ENCODE measurements at places on chromosomes 1 and 21.

DNA sequence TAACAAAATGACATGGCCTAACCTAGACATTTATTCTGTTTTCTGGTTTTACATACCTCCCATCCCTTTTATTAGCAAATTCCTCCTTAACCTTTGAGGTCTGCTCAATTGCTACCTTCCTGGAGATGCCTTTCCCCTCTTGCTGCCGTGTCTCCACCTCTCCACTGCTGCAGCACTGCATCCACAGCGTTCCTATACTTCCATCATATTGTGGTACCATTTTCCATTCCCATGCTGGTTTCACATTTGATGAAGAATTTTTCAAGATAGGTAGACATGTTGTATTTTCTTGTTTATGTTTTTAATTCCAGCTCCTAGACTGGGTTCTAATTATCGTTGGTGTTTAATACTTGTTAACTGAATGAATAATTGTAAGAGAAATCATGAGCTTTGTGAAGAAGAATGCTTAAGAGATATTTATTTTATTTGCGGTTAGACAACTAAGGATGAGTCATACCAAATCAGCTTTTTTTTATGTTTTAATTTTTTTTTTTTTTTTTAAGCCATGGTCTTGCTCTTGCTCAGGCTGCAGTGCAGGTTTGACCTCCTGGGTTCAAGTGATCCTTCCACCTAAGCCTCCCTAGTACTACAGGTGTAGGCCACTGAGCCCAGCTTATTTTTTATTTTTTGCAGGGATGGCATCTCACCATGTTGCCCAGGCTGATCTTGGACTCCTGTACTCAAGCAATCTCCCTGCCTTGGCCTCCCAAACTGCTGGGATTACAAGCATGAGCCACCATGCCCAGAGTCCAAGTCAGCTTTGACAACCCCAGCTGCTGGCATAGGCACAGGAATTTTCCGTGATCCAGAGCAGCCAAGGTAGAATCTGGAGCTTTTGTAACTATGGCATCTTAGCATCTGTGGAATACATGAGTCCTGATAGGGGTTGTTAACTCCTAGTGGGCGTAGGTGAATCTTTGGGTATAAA, 44.0 kb downstream of the ATP6V1G3 start:
- no peak for DNase-seq

GRCh38 chr21:35284199-35284598, 235.1 kb upstream of the RUNX1 start:
- DNase-seq, result no peak

DNA sequence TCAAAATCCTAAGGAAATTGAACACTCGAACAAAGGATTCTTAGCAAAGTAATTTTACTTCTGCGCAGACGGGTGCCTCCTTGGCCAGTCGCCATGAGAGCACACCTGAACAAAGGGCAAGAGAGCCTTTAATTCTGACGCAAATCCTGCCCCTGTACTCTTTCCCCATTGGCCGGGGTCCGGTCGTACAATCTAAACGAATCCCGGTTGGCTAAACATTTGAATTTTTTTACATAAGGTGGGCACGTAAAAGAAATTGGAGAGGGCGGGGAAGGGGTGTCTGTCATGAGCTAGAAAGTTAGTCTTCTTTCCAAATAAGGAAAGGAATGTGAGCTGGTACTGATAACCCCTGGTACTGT, 8.2 kb upstream of the IL22RA1 start:
- DNase-seq, result no peak

DNA sequence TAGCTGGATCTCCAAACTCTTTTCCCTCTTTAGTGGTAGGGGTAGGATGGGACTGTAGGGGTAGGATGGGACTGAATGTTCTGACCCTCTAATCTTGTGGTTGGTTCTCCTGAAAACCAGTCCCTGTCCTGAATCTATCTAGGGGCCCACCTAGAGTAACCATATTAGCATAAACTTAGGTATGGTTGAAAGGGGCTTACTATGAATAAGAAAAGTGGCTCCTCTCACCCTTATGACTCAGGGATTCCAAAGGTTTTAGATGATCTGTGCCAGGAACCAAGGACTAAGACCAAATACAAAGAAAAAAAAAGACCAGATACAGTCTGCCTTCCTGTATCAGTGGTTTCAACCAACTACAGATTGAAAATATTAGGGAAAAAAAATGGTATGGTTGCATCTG, 28.9 kb downstream of the RNF2 start:
- no peak for DNase-seq

GRCh38 chr1:187244623-187245022, 415.9 kb downstream of the PLA2G4A start:
- no peak for DNase-seq

GRCh38 chr1:183995322-183996039, 42.0 kb downstream of the COLGALT2 start:
- DNase-seq, result no peak

- peak; percentile 10 for DNase-seq
Observed at GRCh38 chr1:93908394-93909145, 660 bp downstream of the GCLM start.

GRCh38 chr1:202588503-202589189, 121.6 kb downstream of the SYT2 start:
- no peak for DNase-seq

DNA sequence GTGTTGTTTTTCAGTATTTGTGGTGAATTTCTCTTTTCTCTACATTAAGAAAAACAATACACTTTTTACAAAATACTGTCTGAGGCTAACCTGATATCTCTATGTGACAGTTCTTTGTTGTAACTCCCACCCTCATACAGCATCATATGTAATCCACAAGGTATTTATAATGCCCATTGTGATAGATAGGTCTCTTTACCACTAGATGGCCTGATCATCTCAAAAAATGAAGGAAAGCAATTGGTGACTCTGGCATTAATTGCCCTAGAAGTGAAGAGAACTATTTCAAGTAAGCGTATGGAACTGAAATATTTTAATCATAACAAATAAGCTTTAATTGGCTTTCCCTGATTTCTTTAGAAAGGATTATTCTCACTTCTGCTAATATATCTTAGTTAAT, 36.2 kb upstream of the HFM1 start:
- DNase-seq, result no peak

GRCh38 chr21:29080454-29080941, 7.0 kb upstream of the CCT8 start:
- no peak for DNase-seq

DNA sequence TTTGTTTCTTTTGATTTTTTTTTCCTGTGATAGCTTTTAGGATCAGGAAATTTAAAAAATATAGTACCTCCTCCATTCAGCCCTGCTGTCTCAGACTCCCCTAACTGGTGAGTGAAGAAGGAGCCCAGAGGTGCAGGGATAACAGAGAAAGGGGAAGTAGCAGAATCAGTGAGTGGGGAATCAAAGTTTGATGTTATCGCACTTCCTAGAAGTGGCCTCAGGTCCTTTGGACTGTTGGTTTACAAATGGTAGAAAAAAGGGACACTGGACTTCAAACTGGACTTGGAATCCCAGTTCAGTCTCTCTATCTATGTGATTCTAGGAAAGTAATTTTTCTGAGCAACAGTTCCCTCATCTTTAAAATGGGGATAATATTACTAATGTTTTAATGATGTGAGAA, 99.5 kb downstream of the FGGY start:
- DNase-seq, result no peak

GRCh38 chr1:207628776-207629175, 16.2 kb upstream of the CR1L start:
- no peak for DNase-seq

- DNase-seq, result no peak
Observed at GRCh38 chr1:33563699-33564098, 91.3 kb downstream of the ZSCAN20 start.

- DNase-seq, result no peak
Observed at GRCh38 chr1:100036718-100037655, 67.2 kb downstream of the SLC35A3 start.

- no peak for DNase-seq
Observed at GRCh38 chr1:248372394-248372793, 3.2 kb upstream of the OR2T6 start.

DNA sequence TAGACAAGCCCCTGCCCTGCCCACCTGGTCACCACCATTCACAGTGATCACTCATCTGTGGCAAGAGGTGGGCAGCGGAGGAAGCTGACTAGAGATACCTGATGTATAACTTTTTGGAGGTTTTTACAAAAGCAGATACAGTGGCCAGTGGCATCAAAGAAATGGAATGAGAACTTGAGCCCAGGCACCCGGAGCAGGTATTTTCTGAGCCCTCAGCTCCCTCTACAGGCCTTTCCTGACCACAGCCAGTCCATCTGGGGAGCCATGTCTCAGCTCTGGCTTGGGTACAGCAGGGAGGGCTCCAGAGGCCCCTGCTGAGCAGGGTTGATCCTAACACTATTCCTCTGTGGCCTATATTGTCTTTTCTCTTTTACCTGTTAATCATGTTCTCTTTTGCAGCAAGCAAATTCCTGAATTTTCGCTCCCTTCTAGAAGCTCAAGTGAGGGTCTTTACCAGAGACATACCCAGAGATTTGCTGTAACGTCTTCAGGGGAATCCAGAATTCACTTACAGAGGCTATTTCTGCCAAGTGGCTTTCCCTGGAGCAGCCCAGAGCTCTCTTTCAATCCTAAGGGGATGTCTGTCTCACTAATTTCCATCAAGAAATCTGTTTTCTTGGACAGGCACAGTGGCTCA, 27.3 kb downstream of the GPR157 start:
- DNase-seq, result no peak

GRCh38 chr1:154925335-154926170, 11.0 kb downstream of the PMVK start:
- DNase-seq, result no peak

DNA sequence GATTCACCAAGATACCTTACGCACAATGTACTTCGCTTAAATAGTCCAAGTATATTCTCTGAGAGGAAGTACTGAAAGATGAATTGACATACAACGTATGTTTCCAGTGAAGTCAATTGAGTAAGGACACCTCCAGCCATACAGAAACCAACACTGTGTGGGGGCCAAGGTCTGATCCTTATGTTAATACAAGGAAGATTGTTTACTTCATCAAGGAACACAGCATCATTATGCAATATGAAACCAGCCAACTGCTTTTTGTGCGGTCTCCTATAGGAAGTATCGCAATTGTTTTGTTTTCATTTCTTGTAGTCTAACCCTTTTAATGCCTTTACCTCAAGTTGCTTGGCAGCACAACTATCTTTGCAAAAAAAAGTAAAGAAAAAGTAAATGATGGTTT, 28.2 kb upstream of the TEKT2 start:
- no peak for DNase-seq

DNA sequence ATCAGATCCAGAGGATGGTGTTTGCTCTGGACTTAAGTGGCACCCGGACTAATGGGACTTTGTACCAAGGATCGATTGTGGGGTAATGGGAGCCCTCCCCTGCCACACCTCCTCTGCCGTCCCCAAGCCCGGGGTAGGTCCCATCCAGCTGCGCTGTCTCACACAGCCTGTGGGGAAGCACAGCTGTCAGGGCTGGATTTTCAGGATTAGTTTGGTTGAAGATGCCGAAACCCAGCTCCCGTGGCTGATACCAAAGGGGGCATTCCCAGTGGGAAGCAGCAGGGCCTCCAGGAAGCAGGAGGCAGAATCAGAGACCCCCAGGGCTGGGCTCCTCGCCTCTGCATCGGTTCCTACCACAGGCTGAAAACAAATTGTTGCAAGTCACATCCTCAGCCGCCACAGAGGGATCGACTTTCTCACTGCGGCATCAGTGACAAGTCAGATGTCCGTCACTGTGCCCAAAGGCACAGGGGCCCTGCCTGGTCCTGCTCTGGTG, 59.7 kb downstream of the MATN1 start:
- DNase-seq, result no peak

- no peak for DNase-seq
Observed at GRCh38 chr1:114109981-114110380, 43.7 kb downstream of the SYT6 start.

- no peak for DNase-seq
Observed at GRCh38 chr1:228374711-228375577, 31.7 kb downstream of the TRIM11 start.

DNA sequence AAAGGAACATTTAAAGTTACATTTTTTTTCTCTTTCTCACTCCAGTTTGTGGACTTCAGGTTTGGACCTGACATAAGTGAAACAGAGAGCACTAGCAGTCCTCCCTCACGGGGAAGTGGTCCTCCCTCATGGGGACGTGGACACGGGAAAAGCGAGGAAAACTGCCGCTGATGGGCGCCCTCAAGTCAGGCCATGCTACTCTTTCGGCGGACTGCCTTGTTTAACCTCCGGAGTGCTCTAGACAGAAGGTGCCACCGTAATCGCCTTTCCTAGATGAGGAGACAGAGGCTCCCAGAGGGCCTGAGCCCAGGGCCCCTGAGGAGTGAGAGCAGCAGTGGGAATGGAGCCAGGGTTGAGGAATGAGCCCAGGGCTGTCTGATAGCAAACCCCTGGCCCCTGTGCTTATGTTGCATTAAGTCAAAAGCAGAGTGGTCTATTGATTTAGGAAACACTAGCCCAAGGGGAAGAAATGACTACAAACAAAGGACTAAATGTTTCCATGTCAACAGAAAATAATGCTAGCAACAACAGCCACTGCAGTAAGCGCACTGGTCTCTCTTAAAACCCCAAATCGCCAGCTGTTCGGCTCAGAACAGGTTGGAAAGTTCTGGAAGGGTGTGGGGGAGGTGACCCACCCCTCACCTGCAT, 84.1 kb downstream of the DMRTB1 start:
- no peak for DNase-seq

GRCh38 chr1:96076589-96076988, 645.0 kb upstream of the PTBP2 start:
- no peak for DNase-seq

DNA sequence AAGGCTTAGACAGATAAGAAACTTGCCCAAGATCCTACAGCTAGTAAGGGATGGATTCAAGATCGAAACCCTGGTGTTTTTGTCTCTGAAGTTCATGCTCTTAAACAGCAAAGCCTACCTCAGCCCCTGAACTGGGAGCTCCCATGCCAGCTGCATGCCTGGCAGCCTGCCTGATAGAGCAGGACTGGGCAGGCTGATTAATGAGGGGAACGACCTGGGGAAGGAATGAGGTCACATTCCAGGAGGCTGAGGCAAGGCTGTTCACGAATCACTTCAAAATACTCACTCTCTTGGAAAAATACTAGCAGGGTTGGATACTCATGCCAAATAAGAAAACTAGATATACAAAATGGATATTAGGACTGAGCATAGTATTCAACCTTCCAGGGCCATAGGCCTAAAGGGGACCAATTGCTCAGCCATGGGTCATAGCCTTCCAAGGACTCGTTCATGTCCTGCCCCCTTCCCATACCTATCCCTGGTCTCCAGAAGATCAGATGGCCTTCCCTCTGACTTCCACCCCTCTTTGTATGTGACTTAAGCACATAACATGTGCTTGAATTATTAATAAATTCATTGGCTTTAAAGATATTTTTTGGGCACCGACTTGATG, 15.6 kb upstream of the TACSTD2 start:
- DNase-seq, result no peak

DNA sequence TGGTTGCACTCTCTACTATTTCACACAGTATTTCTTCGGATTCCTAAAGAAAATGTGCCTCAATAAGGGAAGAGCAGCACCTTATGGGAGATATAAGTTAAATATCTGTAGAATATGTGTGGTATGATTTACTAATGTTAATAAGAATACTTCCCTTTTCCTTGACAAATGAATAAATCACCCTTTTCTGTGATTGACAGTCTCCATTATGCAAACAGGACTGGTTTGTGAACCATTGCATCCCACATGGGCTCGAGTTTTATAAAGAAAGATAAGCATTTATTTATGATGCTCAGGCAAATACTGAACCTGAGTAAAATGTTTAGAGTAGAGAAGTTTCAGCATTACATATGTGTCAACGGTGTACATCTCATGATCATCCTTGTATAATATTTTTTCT, 587.7 kb upstream of the BRINP3 start:
- no peak for DNase-seq

Measured in stimulated activated CD4-positive, alpha-beta T cell treated with anti-CD3 and anti-CD28 coated beads, TNF-alpha, amount 100 ng/mL, for 4 hours (primary cell).